ENCODE measurements at places on chromosomes 16 and 17.

DNA sequence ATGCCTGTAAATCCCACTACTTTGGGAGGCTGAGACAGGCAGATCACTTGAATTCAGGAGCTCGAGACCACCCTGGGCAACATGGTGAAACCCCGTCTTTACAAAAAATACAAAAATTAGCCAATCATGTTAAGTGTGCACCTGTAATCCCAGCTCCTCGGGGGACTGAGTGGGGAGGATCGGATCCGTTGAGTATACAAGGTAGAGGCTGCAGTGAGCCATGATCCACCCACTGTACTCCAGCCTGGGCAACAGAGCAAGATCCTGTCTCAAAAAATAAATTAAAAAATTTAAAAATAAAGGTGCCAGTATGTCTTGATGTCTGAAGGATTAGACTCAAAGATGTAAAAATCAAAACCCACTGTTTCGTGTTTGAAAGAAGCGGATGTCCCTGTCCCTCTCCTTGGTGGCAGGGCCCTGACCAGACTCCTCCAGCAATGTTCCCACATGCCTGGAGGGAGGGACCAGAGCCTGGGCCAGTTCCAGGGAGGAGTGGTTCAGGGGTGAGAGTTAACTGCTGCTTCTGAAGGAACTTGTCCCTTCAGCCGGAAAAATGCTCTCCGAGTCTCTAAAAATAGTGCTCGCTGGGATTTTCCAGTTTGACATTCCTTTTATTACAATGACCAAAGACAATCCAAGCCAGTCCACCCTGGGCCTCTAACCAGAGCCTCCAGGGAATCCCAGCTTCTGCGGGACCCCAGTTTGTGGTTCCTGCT, 9.4 kb upstream of the CMTM4 start:
- no peak for DNase-seq

DNA sequence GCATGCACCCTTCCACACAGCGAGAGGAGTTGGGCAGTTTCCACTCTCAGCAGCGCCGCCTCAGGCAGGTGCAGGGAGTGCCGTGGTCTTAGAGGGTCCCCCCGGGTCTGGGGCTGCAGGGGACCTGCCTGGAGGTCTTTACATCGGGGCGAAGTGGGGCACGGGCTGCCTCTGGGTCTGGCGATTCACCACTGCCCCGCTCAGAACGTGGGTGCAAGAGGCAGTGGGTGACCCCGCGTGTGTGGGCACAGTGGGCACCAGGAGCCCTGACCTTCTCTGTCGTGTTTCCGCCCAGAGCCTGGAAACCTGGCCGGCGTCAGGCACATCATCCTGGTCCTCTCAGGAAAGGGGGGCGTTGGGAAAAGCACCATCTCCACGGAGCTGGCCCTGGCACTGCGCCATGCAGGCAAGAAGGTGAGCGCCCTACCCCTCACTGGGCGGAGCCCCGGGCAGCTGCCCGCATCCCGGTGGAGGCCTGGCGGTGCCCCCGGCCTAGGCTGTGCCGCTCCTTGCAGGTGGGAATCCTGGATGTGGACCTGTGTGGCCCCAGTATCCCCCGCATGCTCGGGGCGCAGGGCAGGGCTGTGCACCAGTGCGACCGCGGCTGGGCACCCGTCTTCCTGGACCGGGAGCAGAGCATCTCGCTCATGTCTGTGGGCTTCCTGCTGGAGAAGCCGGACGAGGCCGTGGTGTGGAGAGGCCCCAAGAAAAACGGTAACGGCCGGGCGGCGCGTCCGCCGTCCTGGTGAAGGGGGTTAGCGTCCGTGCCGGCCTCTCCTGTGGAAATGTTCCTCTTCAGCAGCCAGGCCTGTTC, 3.7 kb downstream of the NUBP2 start:
- DNase-seq: no peak

- no peak for DNase-seq
Measured at GRCh38 chr16:715477-716199, 720 bp downstream of the METRN start.

DNA sequence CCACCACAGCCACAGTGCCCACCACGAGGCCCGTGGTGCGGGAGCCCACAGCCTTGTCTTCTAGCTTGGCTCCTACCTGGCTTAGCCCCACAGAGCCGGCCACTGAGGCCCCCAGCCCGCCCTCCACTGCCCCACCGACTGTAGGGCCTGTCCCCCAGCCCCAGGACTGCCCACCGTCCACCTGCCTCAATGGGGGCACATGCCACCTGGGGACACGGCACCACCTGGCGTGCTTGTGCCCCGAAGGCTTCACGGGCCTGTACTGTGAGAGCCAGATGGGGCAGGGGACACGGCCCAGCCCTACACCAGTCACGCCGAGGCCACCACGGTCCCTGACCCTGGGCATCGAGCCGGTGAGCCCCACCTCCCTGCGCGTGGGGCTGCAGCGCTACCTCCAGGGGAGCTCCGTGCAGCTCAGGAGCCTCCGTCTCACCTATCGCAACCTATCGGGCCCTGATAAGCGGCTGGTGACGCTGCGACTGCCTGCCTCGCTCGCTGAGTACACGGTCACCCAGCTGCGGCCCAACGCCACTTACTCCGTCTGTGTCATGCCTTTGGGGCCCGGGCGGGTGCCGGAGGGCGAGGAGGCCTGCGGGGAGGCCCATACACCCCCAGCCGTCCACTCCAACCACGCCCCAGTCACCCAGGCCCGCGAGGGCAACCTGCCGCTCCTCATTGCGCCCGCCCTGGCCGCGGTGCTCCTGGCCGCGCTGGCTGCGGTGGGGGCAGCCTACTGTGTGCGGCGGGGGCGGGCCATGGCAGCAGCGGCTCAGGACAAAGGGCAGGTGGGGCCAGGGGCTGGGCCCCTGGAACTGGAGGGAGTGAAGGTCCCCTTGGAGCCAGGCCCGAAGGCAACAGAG, 10.5 kb downstream of the VASN start:
- no peak for DNase-seq

DNA sequence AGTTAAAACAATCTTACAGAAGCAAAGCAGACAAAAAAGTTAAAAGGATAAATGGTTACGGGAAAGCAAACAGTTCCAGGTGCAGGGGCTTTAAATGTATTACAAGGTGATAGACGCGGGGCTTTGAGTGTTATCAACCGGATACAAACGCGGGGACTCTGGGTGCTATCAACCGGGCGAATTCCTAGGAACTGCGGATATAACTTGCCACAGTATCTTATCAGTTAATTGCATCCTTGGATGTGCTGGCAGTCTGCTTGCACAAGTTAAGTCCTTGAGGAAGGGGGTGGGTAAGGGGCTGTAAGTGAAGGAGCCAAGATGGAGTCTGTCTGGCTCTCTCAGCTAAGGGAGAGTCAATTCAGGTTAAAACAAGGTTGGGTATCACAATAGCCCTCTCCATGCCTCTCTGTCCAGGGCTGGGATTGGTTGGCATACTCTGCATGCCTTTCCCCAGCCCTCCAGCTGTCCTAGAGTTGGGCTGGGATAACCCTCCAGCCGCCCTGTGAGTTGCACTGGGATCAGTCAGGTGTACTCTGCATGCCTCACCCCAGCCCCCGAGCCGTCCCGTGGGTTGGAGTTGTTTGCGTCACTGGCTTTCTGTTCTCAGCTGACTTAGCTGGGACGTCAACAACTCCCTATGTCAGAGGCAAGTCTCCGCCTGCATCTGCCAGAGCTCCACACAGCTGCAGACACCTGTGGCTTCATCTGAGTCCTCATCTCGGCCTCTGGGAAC, 40.9 kb downstream of the TMEM235 start:
- DNase-seq: no peak

GRCh38 chr16:75085556-75085955, 31.0 kb downstream of the LDHD start:
- no peak for DNase-seq

DNA sequence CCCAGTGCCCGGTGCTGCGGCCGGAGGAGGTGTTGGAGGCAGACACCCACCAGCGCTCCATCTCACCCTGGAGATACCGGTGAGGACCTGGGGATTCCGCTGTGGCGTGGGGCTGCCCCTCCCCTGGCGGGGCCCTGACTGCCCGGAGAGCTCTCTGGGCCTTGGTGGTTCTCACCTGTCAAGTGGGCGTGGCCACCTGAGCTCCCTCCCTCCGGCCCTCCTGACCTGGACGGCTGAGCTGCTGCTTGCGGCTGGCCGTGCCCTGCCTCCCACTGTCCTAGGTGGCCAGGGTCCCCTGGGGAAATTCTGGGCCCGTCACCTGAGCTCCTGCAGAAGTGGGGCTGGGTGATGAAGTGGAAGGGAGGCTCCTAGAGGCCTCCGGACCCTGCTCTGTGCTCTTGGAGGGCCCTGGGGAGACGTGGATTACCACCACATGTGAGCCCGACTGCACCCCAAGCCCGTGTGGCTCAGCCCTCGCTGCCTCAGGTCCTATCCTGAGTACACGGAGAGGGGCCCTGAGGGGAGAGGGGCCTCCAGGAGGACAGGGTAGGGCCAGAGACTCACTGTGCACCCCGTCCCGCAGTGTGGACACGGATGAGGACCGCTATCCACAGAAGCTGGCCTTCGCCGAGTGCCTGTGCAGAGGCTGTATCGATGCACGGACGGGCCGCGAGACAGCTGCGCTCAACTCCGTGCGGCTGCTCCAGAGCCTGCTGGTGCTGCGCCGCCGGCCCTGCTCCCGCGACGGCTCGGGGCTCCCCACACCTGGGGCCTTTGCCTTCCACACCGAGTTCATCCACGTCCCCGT, 1.1 kb downstream of the IL17C start:
- DNase-seq: no peak

DNA sequence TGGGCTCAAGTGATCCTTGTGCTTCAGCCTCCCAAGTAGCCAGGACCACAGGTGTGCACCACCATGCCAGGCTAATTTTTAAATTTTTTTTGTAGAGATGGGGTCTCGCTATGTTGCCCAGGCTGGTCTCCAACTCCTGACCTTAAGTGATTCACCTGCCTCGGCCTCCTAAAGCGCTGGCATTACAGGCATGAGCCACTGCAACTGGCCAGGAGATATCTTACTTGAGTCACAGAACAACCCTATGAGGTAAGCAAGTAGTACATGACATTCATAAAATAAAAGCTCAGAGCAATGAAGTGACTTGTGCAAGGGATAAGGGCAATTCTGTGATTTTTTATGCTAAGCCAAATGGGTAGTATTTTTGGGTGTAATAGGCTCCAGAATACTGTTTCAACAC, 57.3 kb downstream of the CDC27 start:
- no peak for DNase-seq

DNA sequence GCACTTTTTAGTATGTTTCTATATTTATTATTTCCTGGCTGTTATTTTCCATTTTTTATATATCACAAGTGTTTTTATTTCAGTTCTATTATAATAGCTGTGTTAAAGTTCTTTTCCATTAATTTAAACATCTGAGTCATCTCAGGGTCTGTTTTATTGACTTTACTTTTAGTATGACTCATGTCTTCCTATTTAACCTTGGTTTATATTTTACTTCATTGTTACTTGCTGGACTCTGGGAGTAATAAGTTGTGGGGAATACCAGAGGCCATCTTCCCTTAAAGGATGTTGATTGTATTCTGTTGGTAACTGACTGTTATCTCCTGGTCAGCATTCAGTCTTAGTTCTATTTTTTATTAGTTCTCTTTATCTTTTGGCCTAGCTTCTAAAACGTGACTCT, 1508.2 kb downstream of the CDH11 start:
- no peak for DNase-seq

Data from muscle of arm (tissue), 14 donors.